Astrocyte of the cerebellum (primary cell): ENCODE measurements at places on chromosomes 6 and 20.

GRCh38 chr6:155755452-155755851 lies 299.8 kb upstream of the NOX3 start:
- no peak for DNase-seq

DNA sequence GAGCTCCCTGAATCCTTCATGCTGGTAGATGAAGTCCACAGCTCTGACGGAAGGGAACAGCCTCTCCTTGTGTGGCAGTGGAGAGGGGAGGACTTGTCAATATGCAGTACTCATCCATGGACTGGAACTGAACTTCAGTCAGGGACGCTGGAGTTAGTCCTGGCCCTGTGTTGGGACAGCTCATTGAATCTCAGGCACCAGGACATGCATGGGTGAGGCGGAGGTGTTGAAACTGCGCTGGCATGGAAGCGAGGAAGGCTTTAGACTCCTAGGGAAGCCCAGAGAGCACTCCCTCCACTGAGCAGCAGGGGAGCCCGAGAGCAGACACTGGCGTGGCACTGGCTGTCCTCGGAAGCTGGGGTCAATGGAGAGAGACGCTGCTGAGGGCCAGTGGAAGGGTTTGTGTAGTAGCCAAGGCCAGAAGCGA lies 161.3 kb upstream of the GGTLC1 start:
- DNase-seq = no peak

GRCh38 chr20:46576774-46577395 lies 26.4 kb upstream of the OCSTAMP start:
- no peak for DNase-seq

DNA sequence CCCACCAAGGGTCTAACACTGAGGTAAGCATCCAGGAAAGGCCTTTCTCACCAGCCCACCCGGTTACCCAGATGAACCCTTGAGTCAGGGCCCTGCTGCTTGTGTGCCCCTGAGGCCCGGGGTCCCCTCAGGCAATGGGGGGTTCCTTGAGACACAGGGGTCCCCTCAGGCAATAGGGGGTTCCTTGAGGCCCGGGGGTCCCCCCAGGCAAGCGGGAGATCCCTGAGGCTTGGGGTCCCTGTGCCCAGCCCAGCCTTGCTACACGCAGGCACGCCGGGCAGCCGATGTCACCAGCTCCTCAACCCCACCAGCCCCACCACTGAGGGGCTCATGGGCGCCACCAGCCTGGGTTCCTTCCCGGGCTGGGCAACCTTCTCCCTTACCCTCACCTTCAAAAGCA lies 247.2 kb downstream of the TTLL2 start:
- DNase-seq = no peak

- DNase-seq = no peak
These were observed 159.2 kb downstream of the MTFR2 start for GRCh38 chr6:136090929-136091328.

DNA sequence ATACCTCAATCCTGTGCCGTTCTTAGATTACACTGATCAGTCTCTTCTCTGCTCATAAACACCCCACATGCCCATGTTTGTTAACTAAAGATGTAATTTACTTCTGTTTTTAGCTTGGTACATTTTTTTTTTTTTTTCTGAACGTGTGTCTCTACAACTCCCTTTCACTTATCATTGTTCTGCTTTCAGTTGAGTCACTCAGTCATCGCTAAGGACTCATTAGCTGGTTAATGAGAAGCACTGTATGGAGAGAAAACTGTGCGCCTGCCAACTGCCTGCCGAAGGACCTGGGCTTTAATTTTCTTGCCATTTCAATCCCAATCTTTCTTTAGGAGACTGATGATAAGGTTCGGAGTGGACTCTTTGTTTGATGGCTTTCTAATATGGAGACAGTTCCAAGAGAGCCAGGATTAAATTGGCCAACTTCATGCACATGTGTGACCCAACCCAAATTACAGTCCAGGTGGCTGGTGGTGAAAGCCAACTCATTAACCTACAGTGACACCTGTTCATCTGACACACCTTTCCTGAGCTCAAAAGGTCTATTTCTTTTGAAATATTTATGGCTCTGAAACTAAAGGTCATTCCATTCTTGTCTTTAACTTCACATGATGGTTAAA lies 334.1 kb downstream of the BCKDHB start:
- no peak for DNase-seq

DNA sequence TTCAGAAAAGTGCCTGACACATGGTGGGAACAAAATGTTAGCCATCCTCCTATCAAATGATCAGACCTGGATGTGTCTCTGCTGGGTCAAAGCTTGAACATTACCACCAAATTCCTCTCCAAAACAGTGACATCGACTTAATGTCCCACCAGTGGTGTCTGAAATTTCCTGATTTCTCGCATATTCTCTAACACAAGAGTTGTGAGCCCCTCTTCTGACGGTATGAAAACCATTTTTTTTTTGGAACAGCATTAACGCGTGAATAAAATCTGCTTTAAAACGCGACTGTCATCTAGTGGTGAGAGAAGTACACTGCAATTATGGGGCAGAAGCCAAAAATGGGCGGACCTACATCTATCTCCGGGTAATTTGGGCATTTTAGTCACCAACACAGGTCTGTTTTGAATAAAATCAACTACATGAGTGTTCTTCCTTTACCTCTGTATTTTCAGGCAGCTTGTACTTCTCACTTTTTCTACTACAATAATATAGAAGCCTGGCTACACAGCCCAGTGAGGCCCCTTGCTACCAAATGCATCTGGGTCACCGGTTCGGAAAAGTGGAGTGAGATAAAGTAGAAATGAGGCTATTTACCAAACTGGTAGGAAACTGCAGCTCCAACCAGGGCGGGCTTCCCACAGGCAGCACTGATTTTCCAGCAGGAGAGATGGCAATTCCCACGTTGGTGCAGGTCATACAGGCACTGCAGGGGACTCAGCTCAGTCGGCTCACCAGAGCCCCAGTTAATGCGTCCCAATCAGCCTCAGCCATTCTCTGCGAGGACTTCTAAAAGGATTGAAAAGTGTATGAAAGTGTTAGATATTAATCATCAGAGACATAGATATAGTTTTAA lies 27.4 kb downstream of the MGME1 start:
- DNase-seq = peak; percentile 61

DNA sequence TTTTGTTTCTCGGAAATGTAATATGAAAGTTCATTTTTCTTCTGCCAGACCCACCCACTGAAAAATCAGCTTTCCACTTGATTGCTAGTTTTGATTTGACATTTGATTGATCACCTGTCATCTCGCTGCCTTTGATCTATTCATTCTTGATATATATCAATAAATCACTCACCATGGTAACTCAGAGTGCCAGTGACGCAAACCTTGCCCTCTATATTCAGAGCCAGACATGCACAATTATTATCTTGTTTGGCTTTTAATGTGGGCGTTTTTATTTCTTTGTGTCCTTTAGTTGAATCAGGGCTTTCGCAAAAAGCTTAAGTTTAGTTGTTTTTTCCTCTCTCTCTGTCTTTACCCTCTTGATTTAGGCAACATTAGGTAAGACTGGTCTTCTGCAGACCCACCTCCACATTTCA lies 2.0 kb downstream of the TSHZ2 start:
- DNase-seq = no peak

DNA sequence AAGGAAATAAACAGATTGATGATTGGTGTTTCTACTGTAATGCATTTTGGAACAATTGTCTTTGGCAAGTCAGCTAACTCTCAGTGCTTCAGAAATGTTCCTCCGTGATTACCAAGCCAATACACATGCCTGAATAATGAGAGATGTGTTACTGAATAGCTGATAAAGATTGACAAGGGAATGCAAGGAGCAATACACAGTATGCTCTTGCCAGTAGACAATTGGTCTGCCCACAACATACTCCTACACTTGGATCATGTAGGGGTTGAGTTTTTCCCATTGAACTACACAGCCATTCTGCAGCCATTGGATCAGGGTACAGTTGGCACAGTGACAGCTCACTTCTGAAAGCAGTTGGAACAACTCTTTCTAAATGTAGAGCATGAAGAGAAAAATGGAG lies 5.6 kb upstream of the GJB7 start:
- no peak for DNase-seq

DNA sequence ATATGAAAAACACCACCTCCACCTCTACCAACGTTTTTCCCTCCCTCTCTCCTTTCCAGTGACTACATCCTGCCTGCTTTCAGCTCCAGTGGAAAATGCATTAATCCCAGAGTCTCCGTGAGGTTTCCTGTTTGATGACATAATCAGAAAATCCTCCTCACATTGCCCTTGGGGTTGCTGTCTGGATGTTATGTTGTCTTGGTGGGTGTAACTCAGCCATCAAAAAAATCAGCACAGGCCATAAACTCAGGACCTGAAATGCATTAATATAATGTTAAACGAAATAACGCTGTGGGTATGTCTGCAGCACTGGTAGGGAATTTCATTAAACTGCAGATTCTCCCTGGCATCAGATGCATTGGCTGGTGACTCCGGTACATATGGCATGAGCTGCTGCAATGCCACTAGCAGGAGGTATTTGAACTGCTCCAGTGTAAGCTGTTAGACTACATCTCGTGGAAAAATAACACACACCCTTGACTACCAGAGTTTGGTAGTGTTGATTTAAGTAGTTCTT lies 297.8 kb downstream of the PRL start:
- peak; percentile 28 for DNase-seq

- no peak for DNase-seq
These were observed 30.1 kb downstream of the REPS1 start for GRCh38 chr6:138957903-138958302.

DNA sequence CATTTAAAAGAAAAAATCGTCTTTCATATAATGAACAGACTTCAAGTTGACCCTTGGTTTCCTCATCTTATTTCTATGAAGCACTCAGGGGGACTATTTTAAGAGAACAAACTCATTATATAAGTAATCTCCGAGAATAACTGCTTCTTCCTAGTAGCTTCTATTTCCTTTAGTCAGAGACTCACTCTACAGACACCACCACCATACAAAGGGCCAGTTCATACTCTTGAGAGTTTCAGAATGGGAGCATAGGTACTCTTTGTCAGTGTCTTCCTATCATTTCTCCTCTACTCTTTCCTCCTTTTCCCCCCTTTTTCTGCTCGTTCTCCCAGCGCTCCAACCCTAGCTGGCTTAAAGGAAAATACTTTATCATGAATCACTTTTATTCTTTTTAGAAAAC lies 104.9 kb downstream of the CDKAL1 start:
- no peak for DNase-seq

GRCh38 chr20:8124639-8125038 lies 7.4 kb upstream of the PLCB1 start:
- no peak for DNase-seq

DNA sequence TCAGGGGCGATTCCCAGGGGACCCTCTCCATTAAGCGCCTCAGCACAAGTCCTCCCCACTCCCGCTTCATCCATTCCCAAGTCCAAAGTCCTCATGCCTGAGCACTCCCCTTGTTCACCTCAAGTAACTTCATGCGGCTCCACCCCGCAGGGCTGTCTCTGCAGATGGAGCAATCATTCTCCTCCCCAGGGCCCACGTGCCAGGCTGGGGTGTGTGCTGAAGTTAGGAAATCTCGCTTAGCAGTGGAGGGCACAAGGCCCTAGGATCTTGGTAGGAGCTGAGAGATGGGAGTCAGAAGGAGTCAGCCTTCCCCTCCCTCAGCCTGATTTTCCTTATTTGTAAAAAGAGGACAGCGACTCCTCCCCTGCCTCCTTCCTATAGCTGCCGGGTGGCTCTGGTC lies 3.5 kb downstream of the TGM3 start:
- no peak for DNase-seq

DNA sequence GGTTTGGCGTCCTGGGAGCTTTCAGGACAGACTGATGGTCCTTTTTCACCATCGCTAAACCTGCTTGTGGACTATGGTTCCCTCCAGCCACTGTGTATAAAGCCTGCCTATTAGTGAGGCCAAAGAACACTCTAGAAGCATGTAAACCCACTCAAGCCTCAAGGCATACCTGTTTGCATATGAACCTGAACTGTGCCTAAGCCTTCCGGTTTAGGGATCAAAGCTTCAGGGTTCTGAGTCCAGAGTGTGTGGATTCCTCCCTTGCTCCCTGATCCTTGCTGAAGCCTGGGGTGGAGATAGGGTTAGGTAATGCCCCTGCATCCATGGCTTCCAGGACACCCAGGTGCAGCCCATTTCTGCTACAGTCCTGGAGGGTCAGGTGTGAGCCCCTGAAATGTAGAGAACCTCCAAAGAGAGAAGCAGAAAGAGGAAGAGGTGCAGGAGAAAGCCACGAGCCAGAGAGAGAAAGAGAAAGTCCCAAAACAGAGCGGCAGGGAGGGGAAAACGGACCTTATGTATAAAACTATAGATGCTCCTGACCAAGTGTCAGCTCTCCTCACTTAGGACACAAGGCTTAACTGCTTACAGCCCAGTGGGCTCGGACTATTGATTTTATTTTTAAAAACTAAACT lies 93.3 kb downstream of the SCML4 start:
- no peak for DNase-seq

DNA sequence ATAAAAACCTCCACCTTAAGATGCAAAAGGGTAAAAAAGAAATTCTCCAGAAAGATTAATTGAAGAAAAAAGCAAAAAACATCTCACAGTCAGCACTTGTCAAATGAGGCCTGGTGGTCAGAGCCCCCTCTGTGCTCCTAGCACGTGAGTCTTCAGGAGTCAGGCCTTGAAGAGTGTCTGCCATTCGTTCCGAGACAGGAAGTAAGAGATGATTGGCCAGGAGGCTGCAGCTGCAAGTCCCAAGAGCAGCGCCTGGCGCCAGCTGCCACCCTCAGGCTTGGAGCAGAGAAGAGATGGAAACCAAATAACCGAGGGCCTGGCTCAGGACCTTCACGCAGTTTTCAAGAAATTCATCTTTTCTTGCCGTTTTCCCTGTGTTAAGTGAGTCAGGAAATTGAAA lies 65.0 kb downstream of the FAM120B start:
- no peak for DNase-seq

DNA sequence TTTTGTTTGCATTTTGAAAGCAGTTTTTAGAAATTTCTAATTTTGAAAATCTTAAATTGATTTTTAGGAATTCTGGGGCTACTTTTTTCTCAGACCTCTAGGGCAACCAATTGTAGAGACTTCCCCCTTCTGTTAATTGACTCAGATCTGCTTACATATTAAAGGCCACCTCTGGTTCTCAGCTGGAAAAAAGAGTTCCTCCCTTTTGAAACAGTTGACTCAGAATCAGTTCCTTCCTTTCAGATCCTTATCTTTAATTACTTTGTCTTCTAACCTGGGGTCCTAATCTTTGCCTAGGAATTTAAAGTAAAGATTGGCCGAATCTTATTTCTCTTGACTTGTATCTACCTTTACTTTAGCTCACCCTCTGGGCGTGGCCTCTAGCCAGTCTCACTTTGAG lies 146.8 kb downstream of the LAMA2 start:
- DNase-seq = no peak

- no peak for DNase-seq
These were observed 7.1 kb downstream of the PRIM2 start for GRCh38 chr6:57324538-57324937.
